Type B pancreatic cell (in vitro differentiated cells): ENCODE measurements at places on chromosomes 13 and 19. TPM values are rescaled to one million over a fixed set of nuclear protein-coding genes. Genes with fewer than 3 reads are reported as not detected.

Gene FBXO17
- total RNA-seq, result 10.6 and 26.0 TPM in 2 replicates

- DNase-seq, result no peak
Measured at GRCh38 chr19:35928507-35928906, 7.7 kb upstream of the LRFN3 start.

GRCh38 chr19:49809160-49809940, 3.7 kb downstream of the FUZ start:
- DNase-seq, result no peak

GRCh38 chr13:77751513-77752456, 54.3 kb downstream of the SLAIN1 start:
- DNase-seq, result no peak

DNA sequence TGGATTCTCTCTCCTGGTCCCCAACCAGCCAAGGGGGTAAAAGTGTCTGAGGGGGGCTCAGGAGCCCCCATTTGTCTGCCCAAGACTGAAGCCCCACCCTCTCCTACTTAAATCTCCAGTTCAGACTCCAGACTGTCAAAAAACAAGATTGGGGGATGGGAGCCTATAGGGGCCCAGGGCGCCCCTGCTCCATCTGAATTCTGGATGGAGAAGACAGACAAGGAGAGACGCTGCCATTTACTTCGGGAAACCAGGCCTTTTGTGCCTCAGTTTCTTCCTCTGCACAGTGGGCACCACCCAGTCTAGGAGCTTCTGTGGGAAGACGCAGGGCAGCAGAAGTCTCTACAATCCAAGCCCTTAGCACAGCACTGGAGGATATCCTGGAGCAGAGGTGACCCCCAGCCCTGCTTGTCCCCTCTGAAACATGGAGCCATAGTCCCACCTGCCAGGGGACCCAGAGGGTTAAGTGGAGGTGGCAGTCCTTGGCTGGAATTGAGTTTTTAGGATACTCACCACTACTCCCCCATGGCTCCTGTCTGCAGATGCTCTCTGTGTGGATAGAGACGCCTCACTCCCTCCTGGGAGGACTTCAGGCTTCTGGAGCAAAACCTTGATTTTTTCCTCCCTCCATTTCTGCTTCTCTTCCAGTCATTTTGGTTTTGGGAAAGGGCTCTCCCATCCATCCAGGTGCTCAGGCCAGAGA, 1.7 kb upstream of the CRLF1 start:
- DNase-seq, result no peak

GRCh38 chr19:50402544-50403301, 16.0 kb upstream of the SPIB start:
- DNase-seq, result no peak

Gene CCDC194
- total RNA-seq, result not detected in 2 replicates

DNA sequence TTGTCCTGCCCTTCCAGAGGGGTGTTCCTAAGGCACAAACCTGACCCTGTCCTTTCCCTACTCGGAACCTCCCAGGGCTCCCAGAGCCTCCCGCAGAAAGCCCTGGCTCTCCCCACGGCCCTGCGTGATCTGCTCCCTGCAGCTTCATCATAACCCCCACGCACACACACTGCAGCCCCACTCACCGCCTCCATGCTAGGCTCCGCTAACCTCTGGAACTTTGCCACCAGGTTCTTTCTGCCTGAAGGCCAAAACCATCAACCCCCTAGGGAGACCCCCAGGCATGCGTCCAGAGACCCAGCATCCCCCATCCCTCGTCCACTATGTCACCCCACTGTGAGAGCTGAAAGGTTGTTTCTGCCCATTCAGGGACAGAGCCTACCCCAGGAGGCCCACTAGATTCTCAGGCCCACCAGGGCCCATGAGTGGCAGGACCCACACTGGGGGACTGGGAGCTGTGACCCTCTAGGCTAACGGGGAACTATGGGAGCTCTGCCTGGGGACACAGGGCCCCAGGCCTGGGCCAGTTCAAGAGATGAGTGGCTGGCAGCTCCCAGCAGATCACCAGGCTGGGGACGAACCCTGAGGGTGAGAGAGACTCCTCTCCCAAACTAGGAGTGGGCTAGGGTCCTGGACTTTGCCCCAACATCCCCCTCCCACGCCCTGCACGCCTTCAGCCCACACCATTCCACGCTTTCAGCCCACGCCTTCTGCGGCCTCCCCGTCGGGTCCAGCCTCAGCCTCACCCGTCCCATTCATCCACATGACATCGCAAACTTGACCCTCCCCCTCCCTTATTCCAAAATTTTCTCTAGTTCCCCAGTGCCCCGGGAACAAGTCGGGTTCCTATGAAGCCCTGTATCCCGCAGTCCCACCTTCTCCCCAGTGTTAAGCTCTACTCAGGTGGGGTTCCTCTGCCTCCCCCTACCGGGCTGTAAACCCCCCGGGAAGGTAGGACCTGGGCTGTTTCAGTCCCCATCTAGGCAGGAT, 33.2 kb upstream of the PNMA8B start:
- no peak for DNase-seq

DNA sequence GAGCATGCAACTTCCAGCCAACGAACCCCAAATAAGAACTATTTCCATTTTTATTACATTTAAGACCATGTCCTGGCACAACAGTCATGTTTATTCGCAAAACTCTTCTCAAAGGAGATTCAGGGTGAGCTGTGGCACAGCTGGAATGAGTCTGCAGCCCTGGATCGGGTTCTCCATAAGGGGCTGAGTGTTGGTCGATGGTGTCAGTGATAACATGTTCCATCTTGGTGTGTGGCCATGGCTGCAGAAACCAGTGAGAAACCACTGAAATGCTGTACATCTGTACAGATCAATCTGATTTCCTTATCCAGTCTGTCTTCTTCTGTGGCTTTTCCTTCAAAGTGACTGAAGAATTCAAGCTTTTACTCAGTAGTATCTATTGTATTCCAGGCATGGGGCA, 15.2 kb downstream of the FAM124A start:
- no peak for DNase-seq

DNA sequence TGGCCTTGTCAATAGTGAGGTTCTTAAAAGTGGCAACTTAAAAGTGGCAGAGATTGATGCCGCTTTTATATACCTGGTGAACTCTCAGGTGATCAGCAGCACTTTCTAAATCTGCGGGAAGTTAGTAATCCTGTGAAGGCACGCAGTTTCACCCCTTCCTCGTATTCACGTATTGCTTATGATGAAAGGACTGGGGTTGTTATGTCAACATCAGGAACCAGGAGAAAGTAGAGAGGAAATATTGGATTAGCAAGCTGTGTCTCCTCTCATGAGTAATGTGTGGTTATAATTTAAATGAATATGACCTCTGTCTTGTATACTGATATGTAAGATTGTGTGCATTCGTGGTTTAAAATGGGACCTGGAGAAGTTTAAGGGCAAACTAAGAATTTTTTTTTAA, 544.6 kb downstream of the SLITRK6 start:
- DNase-seq, result no peak

Gene ATP4B
- 2.0 and 26.7 TPM in 2 replicates for total RNA-seq

GRCh38 chr19:40235238-40236025, 8.9 kb upstream of the CCNP start:
- no peak for DNase-seq

Gene ZNF471
- 0.05 TPM in 1 of 2 replicates, not detected in the other for total RNA-seq

Gene FPR1
- not detected in 2 replicates for total RNA-seq

DNA sequence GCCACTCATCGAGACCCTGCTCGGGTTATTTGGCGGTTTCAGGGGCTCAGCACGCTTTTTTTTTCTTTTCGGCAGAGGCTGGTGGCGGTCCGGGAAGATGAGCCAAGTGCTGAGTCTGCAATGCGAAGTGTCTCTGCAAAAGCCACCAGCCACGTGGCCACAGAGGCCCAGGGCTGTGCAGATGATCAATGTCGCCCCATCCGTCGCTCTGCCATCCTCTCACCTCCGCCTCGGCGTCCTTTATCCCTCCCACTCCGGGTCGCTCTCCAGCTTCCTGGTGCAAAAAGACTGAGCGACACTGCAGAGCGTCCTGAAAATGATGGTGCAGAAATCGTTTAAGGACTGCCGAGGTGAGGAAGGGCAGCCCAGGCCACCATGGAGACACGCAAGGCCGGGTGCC, 55.0 kb downstream of the TINCR start:
- no peak for DNase-seq

Gene GTF2F2
- 17.5 and 21.8 TPM in 2 replicates for total RNA-seq

Gene SIGLEC10
- not detected in 2 replicates for total RNA-seq

DNA sequence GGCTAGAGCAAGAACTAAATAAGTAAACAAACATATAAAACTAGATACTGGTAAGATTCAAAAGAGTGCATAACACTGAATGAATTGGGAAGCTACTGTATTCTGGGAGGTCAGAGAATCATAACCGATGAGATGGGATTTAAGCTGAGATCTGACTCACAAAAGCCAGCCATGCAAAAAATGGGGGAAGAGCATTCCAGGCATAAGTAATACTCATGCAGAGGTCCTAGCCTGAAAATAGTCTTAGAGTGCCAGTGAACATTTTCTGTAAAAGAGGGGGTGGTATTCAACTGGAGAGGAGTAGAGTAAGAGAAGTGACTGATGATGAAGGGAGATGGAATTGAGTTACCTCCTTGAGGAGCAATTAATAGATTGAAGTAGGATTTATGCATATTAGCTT, 872.0 kb upstream of the GPC6 start:
- no peak for DNase-seq

Gene JAK3
- total RNA-seq, result 1.4 and 4.3 TPM in 2 replicates

Gene ZNF708
- 14.8 and 17.0 TPM in 2 replicates for total RNA-seq

DNA sequence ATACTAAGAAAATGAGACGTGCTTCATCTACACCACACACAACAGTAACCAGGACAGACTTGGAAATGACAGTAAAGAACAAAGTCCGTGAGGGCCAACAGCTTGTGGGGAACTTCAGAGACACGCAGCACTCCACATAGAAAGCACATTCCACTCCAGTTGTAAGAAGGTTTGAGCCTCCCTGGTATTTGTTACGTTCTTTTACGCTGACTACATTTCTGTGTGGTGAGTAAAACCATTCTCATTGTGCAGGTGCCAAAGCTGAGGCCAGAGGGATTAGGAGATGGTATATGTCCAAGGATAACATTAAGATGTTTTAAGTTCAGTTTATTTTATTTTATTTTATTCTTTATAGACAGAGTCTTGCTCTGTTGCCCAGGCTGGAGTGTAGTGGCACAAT, 1189.9 kb downstream of the UQCRFS1 start:
- no peak for DNase-seq

Gene SULT2A1
- total RNA-seq, result 4.4 and 9.8 TPM in 2 replicates

DNA sequence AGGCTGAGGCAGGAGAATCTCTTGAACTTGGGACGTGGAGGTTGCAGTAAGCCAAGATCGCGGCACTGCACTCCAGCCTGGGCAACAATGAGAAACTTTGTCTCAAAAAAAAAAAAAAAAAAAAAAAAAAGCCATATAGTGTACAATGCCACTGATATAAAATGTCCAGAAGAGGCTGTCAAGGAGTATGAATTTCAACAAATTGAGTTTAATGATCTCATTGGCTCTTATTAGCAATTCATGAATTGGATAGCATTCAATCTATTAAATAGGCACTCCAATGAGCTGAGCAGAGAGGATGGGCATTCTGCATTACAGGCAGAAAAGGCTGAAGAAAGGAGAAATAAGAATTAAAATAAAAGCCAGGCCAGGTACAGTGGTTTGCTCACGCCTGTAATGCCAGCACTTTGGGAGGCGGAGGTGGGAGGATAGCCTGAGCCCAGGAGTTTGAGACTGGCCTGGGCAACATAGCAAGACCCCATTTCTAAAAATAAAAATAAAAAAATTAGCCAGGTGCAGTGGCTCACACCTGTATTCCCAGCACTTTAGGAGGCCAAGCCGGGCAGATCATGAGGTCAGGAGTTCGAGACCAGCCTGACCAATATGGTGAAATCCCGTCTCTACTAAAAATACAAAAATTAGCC, 757 bp upstream of the LMNB2 start:
- no peak for DNase-seq

- no peak for DNase-seq
Measured at GRCh38 chr19:41480336-41480735, 37.4 kb downstream of the ERICH4 start.

DNA sequence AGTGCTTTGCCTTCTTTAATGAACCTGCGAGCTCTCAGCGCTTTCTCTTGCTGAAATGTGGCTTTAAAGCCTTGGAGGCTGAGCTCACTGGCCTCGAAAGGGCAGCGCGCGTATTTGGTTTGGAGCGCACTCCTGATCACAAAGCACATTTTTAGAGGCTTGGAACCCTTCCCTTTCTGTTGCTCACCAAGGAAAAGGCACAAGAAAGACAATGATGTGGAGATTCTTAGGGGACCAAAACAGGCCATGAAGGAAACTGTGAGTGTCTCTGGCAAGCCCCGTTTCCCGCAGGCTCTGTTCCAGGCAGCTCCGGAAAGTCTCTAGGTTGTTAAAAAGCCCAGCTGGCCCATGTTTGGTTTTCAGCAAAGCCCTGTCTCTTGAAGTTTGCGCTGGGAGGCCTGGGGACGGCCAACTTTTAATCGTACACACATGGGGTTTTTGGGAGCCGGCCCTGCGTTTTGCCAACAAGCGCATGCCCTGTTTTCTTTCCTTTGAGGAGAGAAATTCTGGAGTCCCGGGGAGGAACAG, 9.4 kb upstream of the SPC24 start:
- DNase-seq, result no peak
